ENCODE measurements at places on chromosomes 1 and 21.

GRCh38 chr1:27528818-27529703, 39.1 kb upstream of the WASF2 start:
- peak overlapping the region; percentile 98 for H3K27ac ChIP-seq
- no peak for DNase-seq
- H3K4me3 ChIP-seq: peak overlapping the region; percentile 36
- peaks cover 47% of the 10 kb centered on the region for H3K4me1 ChIP-seq
- H3K27me3 ChIP-seq: no peaks in the 10 kb centered on the region
- peaks cover 17% of the 10 kb centered on the region for H3K36me3 ChIP-seq

- peaks cover 8% of the 10 kb centered on the region for H3K4me1 ChIP-seq
- DNase-seq: no peak
- H3K36me3 ChIP-seq: no peaks in the 10 kb centered on the region
- no peak overlapping the region for H3K4me3 ChIP-seq
Measured at GRCh38 chr1:53341521-53341895, 13.6 kb upstream of the LRP8 start.

- no peaks in the 10 kb centered on the region for H3K27me3 ChIP-seq
- H3K4me3 ChIP-seq: no peak overlapping the region
- no peak for DNase-seq
- no peaks in the 10 kb centered on the region for H3K4me1 ChIP-seq
- no peak overlapping the region for H3K27ac ChIP-seq
Measured at GRCh38 chr1:67299296-67299695, 8.4 kb upstream of the IL12RB2 start.

GRCh38 chr21:16913010-16913409, 599.8 kb upstream of the CXADR start:
- H3K27ac ChIP-seq: no peak overlapping the region
- no peaks in the 10 kb centered on the region for H3K36me3 ChIP-seq
- DNase-seq: no peak
- no peaks in the 10 kb centered on the region for H3K27me3 ChIP-seq

- H3K4me3 ChIP-seq: no peak overlapping the region
- DNase-seq: peak; percentile 67
- peaks cover 44% of the 10 kb centered on the region for H3K27me3 ChIP-seq
- H3K27ac ChIP-seq: no peak overlapping the region
- no peaks in the 10 kb centered on the region for H3K36me3 ChIP-seq
- H3K4me1 ChIP-seq: no peaks in the 10 kb centered on the region
Measured at GRCh38 chr1:11858968-11859871, 475 bp upstream of the NPPB start.

DNA sequence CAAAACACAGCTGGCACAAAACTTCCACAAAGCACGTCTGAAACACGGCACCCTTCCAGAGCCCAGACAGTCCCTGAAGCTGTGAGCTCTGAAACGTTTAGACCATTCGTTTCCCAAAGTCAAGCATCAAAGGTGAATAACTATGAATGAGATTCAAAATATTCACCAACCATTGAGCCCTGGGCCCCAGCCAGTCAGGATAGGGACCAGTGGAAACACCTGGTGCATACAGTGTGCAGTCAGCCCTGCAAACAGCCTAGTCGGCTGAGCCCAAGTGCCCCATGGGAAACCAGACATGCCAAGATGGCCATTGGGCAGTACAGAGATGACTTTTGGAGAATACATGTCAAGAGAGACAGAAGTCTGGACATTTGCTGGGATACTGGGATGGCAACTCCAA, 90.4 kb upstream of the EDN2 start:
- H3K27me3 ChIP-seq: peaks cover 4% of the 10 kb centered on the region
- no peak overlapping the region for H3K4me3 ChIP-seq
- no peak overlapping the region for H3K27ac ChIP-seq
- H3K4me1 ChIP-seq: no peaks in the 10 kb centered on the region
- DNase-seq: no peak

DNA sequence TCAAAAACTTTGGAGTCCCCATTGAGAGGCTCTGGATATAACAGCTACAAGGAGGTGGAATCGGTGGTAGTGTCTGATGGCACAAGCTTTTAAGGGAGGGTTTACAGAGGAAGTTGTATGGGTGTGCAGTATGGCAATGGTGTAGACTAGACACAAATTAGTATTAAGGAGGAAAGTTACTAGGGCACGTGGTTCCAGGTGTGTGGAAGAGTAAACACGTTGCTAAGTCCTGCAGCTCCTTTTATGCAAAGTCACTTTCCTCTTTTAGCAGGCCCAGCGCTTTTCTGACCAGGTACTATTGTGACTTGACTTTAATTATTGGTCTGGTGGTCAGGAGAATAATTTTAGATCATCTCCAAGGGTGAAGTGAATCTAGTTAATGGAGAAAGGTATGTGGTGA, 287.5 kb upstream of the B3GALT2 start:
- no peaks in the 10 kb centered on the region for H3K4me1 ChIP-seq
- DNase-seq: no peak
- no peak overlapping the region for H3K4me3 ChIP-seq
- H3K36me3 ChIP-seq: no peaks in the 10 kb centered on the region

DNA sequence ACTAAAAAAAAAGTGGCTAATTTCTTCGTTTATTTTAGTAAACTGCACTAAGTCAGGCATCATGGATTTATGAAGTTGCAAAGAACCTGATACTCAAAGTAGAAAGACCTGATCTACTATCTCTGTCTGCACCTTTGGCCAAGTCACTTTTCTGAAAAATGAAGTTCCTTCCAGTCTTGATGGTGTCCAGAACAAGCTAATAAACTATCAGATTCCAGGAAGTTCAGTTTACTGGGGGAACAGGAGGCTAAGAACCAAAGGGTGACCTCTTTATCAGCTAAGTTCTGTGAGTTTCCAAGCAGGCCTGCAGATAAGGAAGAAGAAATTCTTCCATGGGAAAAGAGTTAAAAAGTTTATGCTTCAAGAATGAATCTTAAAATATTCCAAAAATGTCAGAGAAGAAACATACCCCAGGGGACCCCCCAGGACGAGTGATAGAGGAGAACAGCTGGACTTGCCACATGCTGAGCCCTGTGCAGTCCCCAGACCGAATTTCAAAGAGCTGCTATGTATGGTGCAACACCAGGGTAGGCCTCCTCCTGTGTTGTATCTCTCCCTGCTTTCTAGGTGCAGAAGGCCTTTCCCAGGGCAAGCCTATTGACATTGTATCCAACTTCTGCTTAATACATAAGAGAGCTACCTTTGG, 72.8 kb upstream of the FGGY start:
- H3K36me3 ChIP-seq: no peaks in the 10 kb centered on the region
- peak overlapping the region; percentile 71 for H3K27ac ChIP-seq
- no peaks in the 10 kb centered on the region for H3K27me3 ChIP-seq
- DNase-seq: peak; percentile 31

DNA sequence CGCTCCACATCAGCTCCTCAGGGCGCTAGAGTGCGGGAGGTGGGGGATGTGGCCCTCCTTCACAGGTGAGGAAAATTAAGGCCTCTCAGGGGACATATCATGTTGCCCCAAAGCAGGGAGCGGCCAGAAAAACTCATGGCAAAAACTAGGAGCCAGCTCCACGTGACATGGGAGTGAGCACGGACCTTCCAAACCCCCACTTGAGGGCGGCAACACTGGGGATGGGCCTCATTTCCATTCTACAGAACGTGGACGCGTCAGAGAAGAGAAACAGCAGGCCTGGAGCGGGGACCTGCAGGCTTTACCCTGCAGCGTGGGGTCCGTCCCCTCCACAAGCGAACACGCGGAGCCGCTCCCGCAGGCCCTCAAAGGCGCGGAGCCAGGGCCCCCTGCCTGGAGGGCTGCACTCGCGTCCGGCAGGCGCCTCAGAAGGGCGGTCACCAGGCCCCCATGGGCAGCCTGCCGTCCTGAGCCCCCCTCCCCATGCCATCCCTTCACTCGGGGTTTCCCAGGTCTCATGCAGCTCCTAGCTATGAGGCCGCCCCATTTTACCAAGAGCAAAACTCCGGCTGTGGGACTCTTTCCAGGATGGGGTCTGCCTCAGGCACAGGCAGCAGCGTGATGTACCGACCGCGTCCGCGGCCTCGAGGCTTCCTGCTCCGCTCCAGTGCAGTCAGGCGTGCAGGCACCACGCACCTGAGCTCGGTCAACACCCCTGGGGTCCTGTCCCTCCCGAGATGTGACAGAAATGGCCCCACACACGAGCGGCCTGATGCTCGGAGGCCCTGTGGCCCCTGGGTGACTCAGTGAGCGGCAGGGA, 5.5 kb downstream of the CFAP410 start:
- DNase-seq: no peak
- H3K27me3 ChIP-seq: no peaks in the 10 kb centered on the region
- H3K4me1 ChIP-seq: peaks cover 10% of the 10 kb centered on the region
- no peak overlapping the region for H3K4me3 ChIP-seq

DNA sequence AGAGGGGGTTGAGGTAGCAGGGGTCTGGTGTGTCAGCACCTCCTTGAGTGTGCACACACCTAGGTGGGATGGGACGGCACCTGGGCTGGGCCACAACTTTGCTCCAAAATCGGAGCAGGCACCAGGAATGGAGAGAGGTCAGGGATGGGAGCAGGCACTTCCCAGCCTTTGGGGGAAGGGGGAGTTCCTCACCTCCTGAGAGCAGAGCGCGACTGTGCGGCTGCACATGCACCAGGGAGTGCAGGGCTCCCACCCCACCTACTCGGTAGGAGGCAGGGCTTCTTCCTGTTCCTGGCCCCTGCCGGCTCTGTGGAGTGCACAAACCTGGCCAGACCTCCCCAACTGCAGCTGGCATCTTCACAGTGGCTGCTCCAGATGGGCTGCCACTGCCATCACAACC, 399.3 kb downstream of the NCAM2 start:
- no peak overlapping the region for H3K27ac ChIP-seq
- no peak overlapping the region for H3K4me3 ChIP-seq
- H3K27me3 ChIP-seq: no peaks in the 10 kb centered on the region
- DNase-seq: no peak

DNA sequence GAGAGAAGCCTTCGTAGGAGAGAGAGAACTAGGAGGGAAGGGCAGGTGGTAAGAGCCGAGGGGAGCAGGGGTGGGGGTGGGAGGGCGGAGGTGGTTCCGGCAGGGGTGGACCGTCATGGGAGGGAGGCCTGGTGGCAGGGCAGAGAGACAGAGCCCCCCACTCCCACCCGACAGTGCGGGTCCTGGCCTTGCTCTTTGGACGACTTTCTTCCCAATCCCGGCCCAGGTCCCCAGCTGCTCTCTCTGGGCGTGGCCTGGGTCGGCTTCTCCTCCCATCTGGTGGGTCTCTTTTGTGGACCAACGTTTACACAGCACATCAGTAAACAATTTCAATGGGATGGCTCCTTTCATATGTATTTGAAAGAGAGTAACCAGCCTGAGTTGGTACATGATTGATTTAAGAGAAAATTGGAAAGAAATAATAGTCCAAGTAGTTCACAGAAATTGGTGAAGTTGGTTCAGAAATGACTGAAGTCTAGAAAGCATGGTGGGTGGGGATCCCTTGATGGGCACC, 56.9 kb downstream of the LDLRAD2 start:
- no peak for DNase-seq
- H3K4me1 ChIP-seq: peaks cover 10% of the 10 kb centered on the region
- no peak overlapping the region for H3K27ac ChIP-seq
- no peak overlapping the region for H3K4me3 ChIP-seq
- H3K27me3 ChIP-seq: no peaks in the 10 kb centered on the region
- H3K36me3 ChIP-seq: peaks cover 67% of the 10 kb centered on the region

DNA sequence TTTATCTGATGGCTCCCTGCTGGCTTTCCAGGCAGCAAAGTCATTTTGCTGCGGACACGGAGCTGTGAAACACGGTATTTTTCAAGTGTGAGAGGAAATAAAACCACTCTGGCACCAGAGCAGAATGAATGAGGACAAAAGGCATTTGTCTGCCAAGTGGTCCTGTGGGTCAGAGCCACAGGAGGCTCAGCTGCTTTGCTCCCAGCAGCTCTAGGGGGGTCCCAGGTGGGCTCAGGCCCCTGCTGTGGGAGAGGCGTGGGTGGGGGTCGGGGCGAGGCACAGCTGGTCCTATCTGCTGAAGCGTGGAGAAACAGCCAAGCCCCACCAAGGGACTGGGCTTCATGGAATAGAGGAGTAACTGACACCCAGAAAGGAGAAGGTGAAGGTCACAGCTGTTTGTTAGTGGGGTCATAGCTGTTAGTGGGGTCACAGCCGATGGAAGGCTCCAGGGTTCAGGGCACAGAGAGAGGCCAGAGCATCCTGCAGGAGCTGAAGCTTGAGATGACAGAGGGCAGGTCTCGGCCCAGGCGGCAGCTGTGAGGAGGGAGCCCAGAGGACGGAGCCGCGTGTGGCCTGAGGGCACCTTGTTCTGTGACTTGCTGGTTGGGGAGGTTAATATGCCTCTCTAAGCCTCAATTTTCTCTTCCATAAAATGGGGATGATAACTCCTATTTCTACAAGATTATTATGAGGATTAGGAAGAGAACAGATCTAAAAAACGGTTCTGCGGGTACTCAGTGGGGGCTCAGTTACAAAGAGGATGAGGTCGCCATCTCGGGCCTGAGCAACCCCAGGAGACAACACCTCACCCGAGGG, 7.1 kb downstream of the KIF17 start:
- H3K4me3 ChIP-seq: no peak overlapping the region
- DNase-seq: no peak
- no peaks in the 10 kb centered on the region for H3K27me3 ChIP-seq
- H3K27ac ChIP-seq: no peak overlapping the region
- no peaks in the 10 kb centered on the region for H3K36me3 ChIP-seq
- no peaks in the 10 kb centered on the region for H3K4me1 ChIP-seq

DNA sequence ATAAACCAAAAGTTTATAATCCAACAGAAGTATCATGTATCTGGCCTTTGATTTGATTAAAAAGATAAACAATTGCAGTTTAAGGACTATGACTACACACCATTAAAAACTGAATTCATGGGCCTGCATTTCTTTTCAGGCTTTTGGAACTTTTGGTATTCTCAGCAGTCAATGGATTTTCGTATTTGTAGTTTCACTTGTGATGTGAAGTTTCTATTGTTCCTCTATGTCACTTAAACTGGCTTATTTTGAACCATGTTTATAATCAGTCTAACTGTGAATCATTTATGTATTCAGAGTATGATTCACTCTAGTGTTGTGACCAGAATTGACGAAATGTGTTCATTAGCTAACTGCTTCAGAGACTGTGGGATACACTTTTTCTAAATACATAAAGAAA, 132.9 kb downstream of the COQ8A start:
- no peak for DNase-seq
- no peaks in the 10 kb centered on the region for H3K27me3 ChIP-seq
- no peak overlapping the region for H3K4me3 ChIP-seq
- no peaks in the 10 kb centered on the region for H3K4me1 ChIP-seq
- peaks cover 4% of the 10 kb centered on the region for H3K36me3 ChIP-seq

GRCh38 chr1:75502776-75503175, 108.1 kb downstream of the SLC44A5 start:
- DNase-seq: no peak
- no peak overlapping the region for H3K27ac ChIP-seq
- H3K27me3 ChIP-seq: no peaks in the 10 kb centered on the region
- H3K4me3 ChIP-seq: no peak overlapping the region
- no peaks in the 10 kb centered on the region for H3K36me3 ChIP-seq
- H3K4me1 ChIP-seq: no peaks in the 10 kb centered on the region

Measured in large intestine (tissue), 12 donors.